ENCODE measurements at places on chromosomes 4 and X. TPM values are rescaled to one million over a fixed set of nuclear protein-coding genes. Genes with fewer than 3 reads are reported as not detected.

GRCh38 chrX:83535417-83536196 is 27.5 kb downstream of the POU3F4 start:
- DNase-seq = no peak

DNA sequence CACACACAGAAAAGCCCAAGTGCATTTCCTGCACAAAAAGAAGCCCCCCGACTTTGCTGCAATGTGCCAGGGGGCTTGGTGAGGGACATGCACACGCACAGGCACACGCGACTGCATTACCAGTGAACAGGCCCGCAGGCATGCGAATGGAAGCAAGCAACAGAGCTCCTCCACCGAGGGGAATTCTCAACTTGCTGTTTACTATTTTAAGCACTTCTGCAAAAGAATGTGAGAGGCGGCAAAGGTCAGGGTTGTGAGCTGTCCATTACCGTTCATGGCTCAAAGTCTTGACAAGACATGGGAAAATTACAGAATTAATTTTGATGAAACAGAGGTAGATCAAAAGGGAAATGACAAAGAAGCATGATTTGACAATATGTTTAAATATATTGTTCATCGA is 342.5 kb upstream of the NOCT start:
- DNase-seq = no peak

GRCh38 chr4:41050880-41051775 is 163.2 kb downstream of the APBB2 start:
- no peak for DNase-seq

DNA sequence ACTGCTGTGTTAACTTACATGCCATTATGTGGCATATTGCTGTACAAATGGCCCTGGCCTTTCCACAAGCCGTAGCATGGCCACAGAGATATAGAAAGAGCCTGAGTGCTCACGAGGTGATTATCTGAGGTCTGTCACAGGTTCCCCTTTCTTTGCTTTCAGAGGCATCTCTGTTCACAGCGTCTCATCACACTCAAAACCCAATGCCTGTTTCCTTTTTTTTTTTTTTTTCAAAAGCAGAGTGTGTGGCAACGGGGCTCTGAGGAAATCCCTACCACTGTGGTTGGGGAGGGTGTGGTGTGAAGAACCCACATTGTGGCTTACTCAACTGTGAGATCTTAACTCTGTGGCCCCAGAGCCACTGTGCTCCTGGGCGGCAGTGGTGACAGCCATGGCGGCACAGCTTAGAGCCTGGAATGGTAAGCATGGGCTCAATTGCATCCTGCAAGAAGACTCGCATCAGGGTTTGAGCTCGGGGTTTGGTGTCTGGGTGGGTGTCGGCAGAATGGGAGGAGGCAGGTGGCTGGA is 30.8 kb downstream of the RTL5 start:
- peak; percentile 73 for DNase-seq

- DNase-seq = no peak
Observed at GRCh38 chr4:124337874-124338273, 374.7 kb downstream of the ANKRD50 start.

GUCY1A1 gene
- total RNA-seq = not detected

FRMPD4 gene
- not detected for total RNA-seq

- peak; percentile 18 for DNase-seq
Observed at GRCh38 chr4:38514465-38515146, 149.4 kb upstream of the KLF3 start.

- DNase-seq = no peak
Observed at GRCh38 chrX:40755291-40756249, 20.2 kb upstream of the MED14 start.

DNA sequence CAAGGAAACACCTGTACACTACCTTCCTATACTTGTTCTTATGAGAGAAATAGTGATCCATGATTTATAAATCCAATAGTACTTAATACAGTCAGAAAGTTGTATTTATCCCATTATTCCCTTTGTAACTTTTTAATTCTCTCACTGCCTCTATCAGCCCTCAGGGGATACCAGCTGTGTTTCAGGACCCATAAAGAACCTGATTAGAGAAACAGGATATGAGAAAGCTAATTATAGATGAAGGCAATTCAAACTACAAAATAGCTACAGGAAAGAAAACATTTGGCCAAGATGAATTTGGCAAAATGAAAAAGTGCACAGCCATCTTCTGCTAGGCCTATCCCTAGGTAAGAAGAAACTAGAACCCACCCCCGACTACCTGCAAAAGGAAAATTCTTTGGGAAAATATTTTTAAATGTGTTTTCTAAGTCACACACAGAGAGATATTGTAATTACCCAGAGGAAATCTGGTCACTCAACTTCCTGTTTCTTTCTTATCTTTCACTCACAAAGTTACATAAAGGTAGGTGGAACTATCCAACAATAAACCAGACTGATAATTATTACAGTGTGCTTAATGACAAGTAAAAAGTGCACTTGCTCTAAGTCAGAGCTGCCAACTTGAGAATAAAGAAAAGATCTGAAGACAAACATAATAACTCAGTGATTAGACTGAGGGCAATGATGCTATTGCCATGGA is 836.5 kb upstream of the HTR2C start:
- no peak for DNase-seq

Measured in naive thymus-derived CD4-positive, alpha-beta T cell (primary cell).